A549 treated with dexamethasone at 1 μM for 4 hours (cell line): ENCODE measurements at places on chromosomes 2 and 18. TPM values are rescaled to one million over a fixed set of nuclear protein-coding genes. Genes with fewer than 3 reads are reported as not detected.

The ASB18 gene
- total RNA-seq: not detected in 5 replicates

The NAT8 gene
- not detected in 5 replicates for total RNA-seq

The CAPN10 gene
- total RNA-seq: 14.6 to 25.0 TPM (median 22.2 TPM) in 5 replicates

The LYPD6B gene
- 0.07 TPM in 1 of 5 replicates, not detected in the others for total RNA-seq
